ENCODE measurements at places on chromosomes 16 and 17. TPM values are rescaled to one million over a fixed set of nuclear protein-coding genes. Genes with fewer than 3 reads are reported as not detected.

SPEM3 gene
- not detected for total RNA-seq

MLKL gene
- total RNA-seq: 6.9 TPM

HEATR9 gene
- not detected for total RNA-seq

STX1B gene
- total RNA-seq: 2.6 TPM

STX8 gene
- 137 TPM for total RNA-seq

EMC6 gene
- total RNA-seq: 14.7 TPM

LDHD gene
- 2.8 TPM for total RNA-seq

RCVRN gene
- total RNA-seq: under 0.01 TPM

GAST gene
- not detected for total RNA-seq

MFAP4 gene
- 79.4 TPM for total RNA-seq

DUS2 gene
- 31.1 TPM for total RNA-seq

ADAD2 gene
- not detected for total RNA-seq

SCIMP gene
- total RNA-seq: not detected

Data from smooth muscle cell of trachea (primary cell).